Stimulated activated CD8-positive, alpha-beta memory T cell treated with anti-CD3 and anti-CD28 coated beads, Interleukin-15, amount 100 ng/mL, for 24 hours (primary cell): ENCODE measurements at places on chromosomes 1 and 21.

DNA sequence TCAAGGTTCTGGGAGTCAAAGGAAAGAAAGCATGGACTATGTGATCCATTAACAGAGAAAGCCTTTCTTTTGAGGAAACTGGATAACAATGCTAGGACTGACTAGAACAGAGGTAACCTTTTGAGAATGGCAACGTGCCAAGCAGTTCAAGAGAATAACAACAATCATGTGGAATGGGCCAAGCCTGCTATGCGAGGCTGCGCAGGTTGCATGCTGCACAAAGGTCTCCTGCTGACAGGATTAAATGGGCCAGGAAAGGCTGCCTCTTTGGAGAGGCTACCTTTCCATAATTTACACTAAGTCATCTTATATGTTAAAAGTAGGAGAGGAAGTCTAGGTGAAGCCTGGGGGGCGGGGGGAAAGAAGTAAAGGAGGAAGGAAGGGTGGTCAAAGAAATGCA, 5.8 kb downstream of the PCNX2 start:
- DNase-seq, result no peak

DNA sequence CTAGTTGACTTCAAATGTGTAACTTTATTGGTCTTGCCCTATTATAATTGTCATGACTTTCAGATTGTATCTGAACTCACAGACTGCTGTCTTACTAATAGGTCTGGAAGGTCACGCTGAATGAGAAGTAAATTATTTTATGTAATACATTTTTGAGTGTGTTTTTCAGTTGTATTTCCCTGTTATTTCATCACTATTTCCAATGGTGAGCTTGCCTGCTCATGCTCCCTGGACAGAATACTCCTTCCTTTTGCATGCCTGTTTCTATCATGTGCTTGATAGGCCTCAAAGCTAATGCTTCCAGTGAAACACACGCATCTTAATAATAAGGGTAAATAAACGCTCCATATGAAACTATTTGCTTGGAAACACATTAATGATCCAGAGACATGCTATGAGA, 7.3 kb downstream of the RGS4 start:
- no peak for DNase-seq

GRCh38 chr1:239926184-239926583, 165.5 kb upstream of the FMN2 start:
- no peak for DNase-seq

DNA sequence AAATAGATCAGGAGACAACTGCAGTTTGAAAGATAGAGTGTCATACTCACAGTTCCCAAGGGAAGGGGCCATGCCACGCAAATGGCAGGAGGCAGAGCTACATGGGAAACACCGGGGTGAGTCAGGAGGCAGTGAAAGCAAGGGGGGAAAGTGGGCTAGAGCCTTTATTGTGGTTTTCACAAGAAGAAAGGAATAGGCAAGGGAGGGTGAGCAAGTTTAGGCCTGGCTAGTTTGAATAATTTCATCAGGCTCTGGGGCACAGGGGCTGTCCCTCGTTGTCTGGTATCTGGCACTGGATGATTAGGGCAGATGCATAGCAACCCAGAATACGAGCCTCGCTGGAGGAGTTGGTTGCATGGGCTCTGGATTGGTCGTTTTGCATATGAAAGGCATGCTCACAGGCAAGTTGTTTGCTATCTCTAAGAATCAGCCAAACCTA, 17.0 kb upstream of the ITLN2 start:
- DNase-seq, result no peak

DNA sequence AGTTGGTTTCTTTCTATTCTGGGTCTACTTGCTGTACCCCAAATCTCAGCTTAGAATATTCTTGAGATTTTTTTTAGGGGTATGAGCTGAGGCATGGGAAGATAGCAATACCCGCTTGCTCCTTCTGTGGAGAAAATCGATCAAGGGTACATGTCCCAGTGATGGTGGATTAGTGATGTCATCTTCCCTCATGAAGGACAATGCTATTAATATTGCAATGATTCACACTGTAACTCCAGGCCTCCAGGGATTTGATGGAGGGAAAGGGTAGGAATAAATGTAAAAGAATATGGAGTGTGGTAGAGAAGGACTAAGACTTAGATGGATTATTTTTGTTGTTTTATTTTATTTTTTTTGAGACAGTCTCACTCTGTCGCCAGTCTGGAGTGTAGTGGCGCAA, 47.4 kb downstream of the XCL1 start:
- DNase-seq, result no peak

DNA sequence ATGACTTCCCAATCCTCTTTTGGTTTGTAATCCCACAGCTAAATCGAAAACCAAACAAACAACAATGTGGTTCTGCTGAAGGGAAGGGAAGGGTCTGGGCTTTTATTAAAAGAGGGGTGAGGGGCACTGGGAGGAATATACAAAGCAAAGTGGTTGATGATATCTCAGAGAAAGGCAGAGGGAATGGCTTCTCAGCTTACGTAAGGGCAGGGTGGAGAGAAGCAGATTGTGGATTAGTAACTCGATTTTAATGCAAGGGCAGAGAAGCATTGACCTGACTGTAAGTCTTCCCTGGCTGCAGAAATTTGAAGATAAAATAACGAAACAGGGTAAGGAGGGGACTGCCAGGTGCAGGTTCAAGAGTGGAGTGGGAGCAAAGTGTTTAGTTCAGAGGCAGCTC, 438.2 kb upstream of the LRRC7 start:
- DNase-seq, result no peak

DNA sequence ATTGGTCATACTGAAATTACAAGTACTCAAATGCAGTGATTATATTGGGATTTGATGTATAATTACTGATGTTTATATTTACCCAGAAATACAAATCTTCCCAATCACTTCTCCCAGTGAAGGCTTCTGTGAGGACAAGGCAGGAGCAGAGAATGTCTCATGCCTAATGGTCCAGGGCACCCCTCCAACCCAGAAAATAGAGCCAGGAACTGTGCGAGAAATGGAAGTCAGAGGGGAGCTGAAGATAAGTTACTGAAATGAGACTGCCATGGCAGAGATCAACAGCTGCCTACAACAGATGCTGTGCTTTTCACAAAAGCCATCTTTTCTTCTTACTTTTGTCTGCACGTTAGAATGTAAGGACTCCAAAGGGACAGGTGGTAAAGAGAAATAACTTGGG, 171.2 kb downstream of the TTLL7 start:
- DNase-seq, result no peak

DNA sequence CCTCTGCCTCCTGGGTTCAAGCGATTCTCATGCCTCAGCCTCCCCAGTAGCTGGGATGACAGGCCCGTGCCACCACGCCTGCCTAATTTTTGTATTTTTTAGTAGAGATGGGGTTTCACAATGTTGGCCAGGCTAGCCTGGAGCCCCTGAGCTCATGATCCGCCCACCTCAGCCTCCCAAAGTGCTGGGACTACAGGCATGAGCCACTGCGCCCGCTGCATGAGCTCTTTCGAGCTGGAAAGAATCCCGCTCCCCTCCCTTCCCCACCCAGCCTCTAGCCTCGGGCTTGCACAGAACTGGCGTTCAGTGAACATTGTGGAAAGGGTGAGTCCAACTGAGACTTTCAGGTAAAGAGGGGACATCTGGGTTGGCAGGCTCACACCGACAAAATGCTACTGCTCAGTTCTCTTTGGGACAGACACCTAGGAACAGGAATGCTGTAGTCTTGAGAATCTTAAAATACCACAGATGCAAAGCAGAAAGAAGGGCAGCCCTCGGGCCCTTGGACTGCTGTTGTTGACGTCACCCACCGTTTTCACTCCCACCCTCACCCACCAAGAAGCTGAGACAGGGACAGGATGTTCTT, 9.7 kb upstream of the GNG4 start:
- DNase-seq, result no peak

GRCh38 chr1:196209983-196210382, 398.3 kb downstream of the KCNT2 start:
- DNase-seq, result no peak

- DNase-seq, result no peak
Observed at GRCh38 chr1:113488576-113489177, 98.4 kb downstream of the MAGI3 start.

- DNase-seq, result no peak
Observed at GRCh38 chr21:38838598-38839327, 33.0 kb downstream of the ETS2 start.

GRCh38 chr1:65021795-65022194, 55.4 kb upstream of the JAK1 start:
- no peak for DNase-seq

- no peak for DNase-seq
Observed at GRCh38 chr1:116836099-116836498, 73.6 kb upstream of the PTGFRN start.

GRCh38 chr1:33379631-33380354, 51.1 kb downstream of the PHC2 start:
- no peak for DNase-seq

GRCh38 chr1:174391716-174392115, 56.0 kb upstream of the GPR52 start:
- DNase-seq, result no peak

GRCh38 chr1:87821335-87821697, 492.6 kb downstream of the LMO4 start:
- DNase-seq, result no peak

- DNase-seq, result no peak
Observed at GRCh38 chr1:70486676-70487458, 75.8 kb downstream of the CTH start.
